ENCODE measurements at places on chromosomes 11 and 22. TPM values are rescaled to one million over a fixed set of nuclear protein-coding genes. Genes with fewer than 3 reads are reported as not detected.
A peak's percentile ranks its signal among the peaks of the same experiment; 100 is the strongest.

DNA sequence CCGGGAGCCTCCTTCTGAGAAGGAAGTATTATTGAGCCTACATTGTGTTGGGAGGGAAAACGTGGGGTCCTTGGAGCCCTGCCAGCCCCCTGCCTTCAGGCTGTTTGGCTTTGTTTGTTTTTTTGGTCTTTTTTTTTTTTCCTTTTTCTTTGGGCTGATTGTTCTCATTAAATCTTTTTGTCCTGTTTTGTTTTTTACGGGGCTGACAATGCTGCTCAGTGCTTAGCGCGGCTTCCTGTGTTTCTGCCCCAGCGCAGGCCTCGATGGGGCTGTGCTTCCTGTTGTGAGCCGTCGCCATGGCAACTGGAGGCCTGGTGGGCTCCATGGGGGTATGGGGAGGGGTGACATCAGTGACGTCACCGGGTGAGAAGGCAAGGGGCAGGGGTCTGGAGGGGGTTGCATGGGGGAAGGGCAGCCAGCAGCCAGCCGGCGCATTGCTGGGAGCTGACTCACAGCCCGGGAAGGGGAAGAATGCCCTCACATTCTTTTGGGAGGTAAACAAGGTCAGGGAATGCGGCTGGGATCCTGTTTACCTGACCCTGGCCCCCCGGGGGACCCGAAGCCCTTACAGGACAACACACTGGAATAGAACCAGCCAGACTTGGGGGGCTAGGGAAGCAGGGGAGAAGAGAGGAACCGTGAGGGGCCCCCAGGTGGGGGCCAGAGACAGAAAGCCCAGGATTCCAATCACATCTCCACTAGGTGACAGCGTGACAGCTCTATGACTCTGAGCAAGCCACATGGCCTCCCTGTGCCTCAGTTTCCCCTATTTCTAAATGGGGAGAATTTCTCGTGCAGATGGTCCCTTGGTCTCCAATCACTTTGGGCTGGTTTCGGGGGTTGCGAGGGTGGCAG lies 22.2 kb upstream of the CBX7 start:
- peak; percentile 89 for DNase-seq

Gene XBP1
- 71.8 TPM for total RNA-seq

DNA sequence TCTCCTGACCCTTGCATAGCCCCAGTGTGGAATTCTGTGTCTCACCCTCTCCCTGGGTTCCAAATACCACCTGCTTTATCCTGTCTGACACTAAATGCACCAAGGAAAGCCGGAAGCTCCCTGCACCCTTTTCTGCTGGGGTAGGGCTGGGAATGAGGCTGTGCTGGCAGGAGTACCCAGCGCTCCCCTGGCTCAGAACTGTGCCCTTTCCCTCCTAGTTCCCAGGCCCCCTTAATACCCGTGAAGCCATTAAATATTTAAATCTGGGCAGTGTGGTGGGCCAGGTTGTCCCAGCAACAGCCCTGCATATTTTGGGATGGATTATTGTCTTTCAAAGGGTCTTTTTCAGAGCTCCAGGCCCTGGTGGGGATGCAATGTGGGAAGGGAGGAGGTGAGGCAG lies 63.0 kb downstream of the TP53I11 start:
- no peak for DNase-seq

Gene TMEM41B
- total RNA-seq = 45.8 TPM

Gene OR52I1
- not detected for total RNA-seq

DNA sequence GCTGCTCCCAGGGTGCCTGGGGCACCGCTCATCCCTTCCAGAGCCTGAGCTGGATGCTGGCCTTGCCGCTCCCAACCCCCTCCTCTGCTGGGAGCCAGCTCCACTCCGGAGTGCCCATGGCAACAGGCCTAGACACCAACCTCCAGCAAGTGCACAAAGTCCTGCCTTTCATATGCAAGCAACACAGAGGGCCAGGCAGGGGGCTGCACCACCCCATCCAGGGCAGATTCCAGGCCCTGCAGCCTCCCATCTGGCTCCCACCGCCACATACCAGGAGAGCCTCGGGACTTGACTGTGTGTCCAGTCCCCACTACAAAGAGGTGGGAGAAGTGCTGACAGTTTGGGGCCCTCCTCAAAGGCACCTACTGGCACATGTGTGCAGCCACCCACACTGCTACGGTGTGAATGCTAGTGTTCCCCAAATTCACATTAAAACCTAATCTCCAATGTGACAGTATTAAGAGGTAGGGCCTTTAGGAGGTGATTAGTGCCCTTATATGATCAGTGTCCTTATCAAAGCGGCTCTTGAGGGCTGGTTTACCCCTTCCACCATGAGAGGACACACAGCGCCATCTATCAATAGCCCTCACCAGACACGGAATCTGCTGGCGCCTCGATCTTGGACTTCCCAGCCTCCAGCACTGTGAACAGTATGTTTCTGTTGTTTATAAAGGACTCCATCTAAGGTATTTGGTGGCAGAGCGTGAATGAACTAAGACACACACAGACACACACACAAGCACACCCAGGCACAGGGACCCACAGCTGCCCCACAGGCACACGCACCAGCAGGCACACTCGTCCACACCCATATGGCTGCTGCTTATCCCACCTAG lies 16.2 kb downstream of the ARVCF start:
- peak; percentile 24 for DNase-seq

- no peak for DNase-seq
Observed at GRCh38 chr11:74460065-74460464, 7.3 kb downstream of the KCNE3 start.

DNA sequence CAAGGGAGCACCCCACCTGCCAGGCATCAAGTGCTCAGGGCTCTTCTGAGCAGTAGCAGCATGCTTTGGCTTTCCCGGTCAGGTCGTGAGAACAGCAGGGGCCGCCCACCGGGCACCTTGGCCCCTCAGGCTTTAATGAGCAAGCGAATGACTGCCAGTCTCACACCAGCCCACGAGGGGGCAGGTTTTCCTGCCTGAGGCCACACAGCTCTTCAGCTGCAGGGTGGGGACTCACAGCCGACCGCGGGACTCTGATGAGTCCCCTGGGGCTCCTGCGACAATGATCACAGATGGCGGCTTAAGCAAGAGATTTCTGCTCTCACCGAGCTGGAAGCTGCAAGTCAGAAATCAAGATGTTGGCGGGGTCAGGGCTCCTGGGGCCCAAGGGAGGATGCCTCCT lies 14.3 kb upstream of the FGF19 start:
- peak; percentile 20 for DNase-seq

Gene SCGB1D2
- total RNA-seq = not detected

DNA sequence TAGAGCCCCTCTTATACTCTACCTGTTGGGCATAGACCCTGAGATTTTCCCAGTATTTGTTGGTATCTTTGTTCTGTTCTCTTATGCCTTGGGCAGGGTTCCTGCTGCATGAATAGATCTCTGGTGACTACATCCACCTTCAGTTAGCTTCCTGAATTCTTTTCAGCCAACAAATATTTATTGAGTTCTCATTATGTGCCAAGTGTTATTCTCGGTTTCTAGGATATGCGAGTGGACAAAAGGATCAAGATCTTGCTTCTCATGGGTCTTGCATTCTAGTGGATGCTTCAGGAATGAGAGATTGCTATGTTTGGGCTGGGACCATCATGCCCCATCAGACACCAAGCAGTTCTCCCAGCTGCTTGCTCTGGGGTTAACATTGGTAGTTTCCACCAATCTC lies 340.0 kb downstream of the METTL15 start:
- no peak for DNase-seq

GRCh38 chr11:128424851-128425285 lies 162.5 kb downstream of the ETS1 start:
- DNase-seq = no peak

Gene GRIK4
- not detected for total RNA-seq

- no peak for DNase-seq
Observed at GRCh38 chr11:60781981-60782316, 3.2 kb upstream of the MS4A10 start.

Gene HBE1
- 157 TPM for total RNA-seq

- no peak for DNase-seq
Observed at GRCh38 chr11:11940551-11940950, 67.9 kb downstream of the DKK3 start.

DNA sequence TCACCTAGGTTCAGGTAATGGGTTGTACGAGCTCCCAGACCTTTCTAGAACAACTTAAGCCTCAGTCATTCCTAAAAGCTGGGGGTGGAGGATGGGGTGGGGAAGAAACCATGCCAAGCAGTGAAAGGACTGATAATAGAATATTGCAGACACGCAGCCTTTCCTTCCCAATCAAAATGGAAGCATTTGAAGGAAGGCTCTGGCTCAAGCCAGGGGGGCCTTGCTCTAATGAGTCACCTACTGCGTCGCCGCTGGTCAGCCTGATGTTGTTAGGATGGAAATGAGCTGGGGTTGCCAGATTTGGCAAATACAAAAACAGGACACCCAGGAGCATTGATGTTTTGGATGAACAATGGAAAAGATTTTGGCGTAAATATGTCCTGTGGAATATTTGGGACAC lies 6.2 kb downstream of the SYT12 start:
- no peak for DNase-seq

Gene SCUBE1
- not detected for total RNA-seq

GRCh38 chr11:2798951-2799761 lies 86.4 kb downstream of the CDKN1C start:
- no peak for DNase-seq

GRCh38 chr11:93169950-93170561 lies 27.7 kb downstream of the SLC36A4 start:
- peak; percentile 6 for DNase-seq

Gene SCO2
- total RNA-seq = 6.4 TPM

Gene CXCR5
- total RNA-seq = not detected

Gene APOA4
- total RNA-seq = not detected

- DNase-seq = no peak
Observed at GRCh38 chr11:86141727-86142126, 72.8 kb upstream of the PICALM start.

GRCh38 chr11:76629116-76629852 lies 41.3 kb downstream of the LRRC32 start:
- DNase-seq = no peak

GRCh38 chr22:23598805-23599518 lies 18.9 kb upstream of the IGLL1 start:
- no peak for DNase-seq

Gene CAT
- 29.8 TPM for total RNA-seq

GRCh38 chr11:1040428-1041148 lies 4.1 kb upstream of the MUC6 start:
- DNase-seq = no peak

Gene SCGB1A1
- total RNA-seq = not detected

- DNase-seq = no peak
Observed at GRCh38 chr11:19040051-19040450, 20.5 kb downstream of the MRGPRX2 start.

Gene KDM4E
- total RNA-seq = not detected

DNA sequence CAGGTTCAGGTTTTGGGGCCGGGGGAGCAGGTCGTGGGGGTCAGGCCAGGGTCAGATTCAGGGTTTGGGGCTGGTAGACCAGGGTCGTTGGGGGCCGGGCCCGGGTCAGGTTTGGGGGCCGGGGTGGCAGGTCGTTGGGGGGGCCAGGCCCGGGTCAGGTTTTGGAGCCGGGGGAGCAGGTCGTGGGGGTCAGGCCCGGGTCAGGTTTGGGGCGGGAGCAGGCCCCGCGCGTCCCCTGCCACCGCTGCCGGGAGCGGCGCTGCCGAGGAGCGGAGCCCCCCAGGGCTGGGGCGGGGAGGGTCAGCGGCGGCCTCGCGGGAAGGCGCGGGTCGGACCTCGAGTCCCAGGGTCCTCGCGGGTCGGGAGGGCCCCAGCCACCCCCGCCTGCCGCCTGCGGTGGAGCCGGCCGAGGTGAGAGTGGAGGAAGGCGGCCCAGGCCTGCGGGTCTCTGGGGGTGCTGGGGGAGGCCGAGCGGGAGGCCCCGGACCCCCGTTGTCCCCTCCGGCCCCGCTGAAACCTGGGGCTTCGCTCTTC lies 535 bp downstream of the TRABD start:
- DNase-seq = no peak

DNA sequence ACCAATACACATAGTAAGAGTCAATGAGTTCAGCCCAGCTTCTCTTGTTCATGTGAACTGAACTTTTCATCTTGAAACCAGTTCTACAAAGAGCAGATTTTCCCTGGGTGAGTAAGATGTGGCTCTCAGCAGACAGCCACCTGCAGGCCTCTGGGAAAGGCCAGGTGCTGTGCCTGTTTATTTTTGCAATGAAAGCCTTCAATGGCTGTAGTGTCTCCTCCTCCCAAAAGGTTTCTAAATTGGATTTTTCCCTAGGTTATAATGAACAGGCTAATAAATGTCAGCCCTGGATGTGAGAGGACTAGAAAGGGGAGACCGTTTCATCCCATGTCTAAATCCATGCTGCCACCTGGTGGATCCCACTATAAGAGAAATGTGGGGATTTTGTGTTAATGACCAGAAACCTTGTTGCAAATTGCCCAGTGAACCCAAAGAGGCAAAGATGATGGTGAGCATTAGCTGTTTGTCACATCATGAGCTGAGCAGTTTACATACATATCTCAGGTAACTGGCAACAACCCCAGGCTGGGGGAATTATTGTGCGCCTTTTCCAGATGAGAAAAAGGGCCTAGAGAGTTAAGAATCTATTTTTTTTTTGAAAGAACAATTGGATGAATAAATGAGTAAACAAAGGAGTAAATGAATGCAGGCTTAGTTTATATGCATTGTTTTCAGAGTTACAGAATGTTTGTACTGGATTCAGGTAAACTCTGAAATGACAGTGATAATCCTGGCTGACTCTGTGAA lies 12.7 kb downstream of the C11orf91 start:
- peak; percentile 77 for DNase-seq

DNA sequence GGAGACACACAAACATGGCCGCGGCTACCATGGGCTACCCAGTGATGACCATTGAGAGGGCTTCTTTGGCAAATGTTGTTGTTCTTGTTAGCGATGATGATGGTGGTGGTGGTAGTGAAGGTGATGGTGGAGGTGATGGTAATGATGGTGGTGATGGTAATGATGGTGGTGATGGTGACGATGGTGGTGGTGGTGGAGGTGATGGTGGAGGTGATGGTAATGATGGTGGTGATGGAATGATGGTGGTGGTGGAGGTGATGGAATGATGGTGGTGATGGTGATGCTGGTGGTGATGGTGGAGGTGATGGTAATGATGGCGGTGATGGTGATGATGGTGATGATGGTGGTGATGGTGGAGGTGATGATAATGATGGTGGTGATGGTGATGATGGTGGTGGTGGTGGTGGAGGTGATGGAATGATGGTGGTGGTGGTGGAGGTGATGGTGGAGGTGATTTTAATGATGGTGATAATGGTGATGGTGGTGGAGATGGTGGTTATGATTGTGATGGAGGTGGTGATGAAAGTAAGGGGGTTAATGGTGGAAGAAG lies 16.3 kb upstream of the WNT7B start:
- DNase-seq = no peak

Data from HT1080 (cell line).